H1 (cell line): ENCODE measurements at places on chromosomes 6 and 20. TPM values are rescaled to one million over a fixed set of nuclear protein-coding genes. Genes with fewer than 3 reads are reported as not detected.

The TASP1 gene
- total RNA-seq: 9.0 and 10.9 TPM in 2 replicates

DNA sequence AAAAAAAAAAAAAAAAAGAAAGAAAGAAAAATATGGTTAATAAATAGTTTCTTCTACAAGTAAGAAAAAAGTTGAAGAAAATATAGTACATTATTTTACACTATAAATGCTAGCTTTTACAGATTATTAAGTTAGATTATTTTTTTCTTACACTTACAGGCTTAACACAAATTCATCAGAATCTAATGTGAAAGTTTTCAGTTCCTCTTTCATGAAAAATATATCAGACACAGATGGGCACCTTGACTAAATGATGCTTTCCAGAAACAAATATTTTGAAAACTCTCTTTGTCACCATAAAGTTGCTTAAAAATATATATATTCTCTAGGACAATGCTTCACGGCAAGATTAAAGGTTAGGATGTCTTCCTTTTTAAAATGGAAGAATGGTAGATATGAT, 321.8 kb upstream of the HSF2 start:
- H3K4me1 ChIP-seq: peaks cover 4% of the 10 kb centered on the region
- H3K27ac ChIP-seq: no peak overlapping the region
- DNase-seq: no peak
- H3K27me3 ChIP-seq: no peaks in the 10 kb centered on the region
- H3K4me3 ChIP-seq: no peak overlapping the region

The NKX2-2 gene
- total RNA-seq: not detected in 2 replicates

- H3K4me1 ChIP-seq: no peaks in the 10 kb centered on the region
- H3K27ac ChIP-seq: no peak overlapping the region
- DNase-seq: no peak
- no peaks in the 10 kb centered on the region for H3K27me3 ChIP-seq
These were observed 247.3 kb upstream of the CNR1 start for GRCh38 chr6:88413459-88413858.

- H3K27me3 ChIP-seq: no peaks in the 10 kb centered on the region
- no peak overlapping the region for H3K27ac ChIP-seq
- no peak overlapping the region for H3K4me3 ChIP-seq
- no peaks in the 10 kb centered on the region for H3K36me3 ChIP-seq
- no peaks in the 10 kb centered on the region for H3K4me1 ChIP-seq
These were observed 95.0 kb downstream of the TOX2 start for GRCh38 chr20:44009679-44009992.

- no peaks in the 10 kb centered on the region for H3K27me3 ChIP-seq
- no peak overlapping the region for H3K27ac ChIP-seq
- H3K4me3 ChIP-seq: no peak overlapping the region
- H3K36me3 ChIP-seq: no peaks in the 10 kb centered on the region
These were observed 36.4 kb upstream of the ENPP5 start for GRCh38 chr6:46207174-46207573.

GRCh38 chr6:109362102-109362884, 20.0 kb downstream of the CD164 start:
- no peak overlapping the region for H3K4me3 ChIP-seq
- no peak for DNase-seq
- no peak overlapping the region for H3K27ac ChIP-seq
- H3K36me3 ChIP-seq: peaks cover 4% of the 10 kb centered on the region; the same call in 1 of the 2 replicates
- no peaks in the 10 kb centered on the region for H3K4me1 ChIP-seq
- no peaks in the 10 kb centered on the region for H3K27me3 ChIP-seq

DNA sequence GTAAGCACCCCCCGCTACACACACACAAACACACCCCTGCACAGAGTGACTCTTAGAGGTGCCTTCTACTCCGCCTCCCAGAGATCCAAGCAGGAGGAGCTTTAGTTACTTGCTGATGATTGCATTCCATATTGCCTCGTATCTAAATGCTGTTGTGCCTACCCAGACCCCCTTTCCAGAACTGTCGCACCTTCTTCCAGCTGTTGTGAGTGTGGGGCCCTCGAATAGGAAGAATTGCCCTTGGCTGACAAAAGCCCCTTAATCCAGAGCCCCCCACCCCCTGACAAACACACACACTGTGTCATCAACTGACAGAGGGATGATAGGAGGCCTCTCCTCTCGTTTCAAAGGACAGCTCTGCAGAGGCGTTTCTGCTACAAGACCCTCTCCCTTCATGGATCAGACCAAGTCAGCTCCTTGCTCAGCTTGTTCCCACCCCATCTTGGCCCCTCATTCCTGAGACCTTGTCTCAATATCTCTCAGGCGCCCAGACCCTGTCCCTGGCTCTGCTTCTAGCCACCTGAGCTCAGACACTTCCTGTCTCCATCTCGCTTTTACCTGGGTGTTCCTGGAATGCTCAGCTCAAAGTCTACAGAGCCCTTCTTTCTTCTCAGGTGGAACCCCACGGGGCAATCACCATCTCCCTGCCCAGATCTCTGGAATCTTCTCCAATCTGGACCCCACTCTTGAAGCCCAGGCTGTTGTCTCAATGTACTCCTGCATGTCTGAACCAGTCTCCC, 4.0 kb upstream of the VSX1 start:
- no peaks in the 10 kb centered on the region for H3K36me3 ChIP-seq
- H3K27ac ChIP-seq: no peak overlapping the region
- no peaks in the 10 kb centered on the region for H3K4me1 ChIP-seq
- H3K27me3 ChIP-seq: peaks cover 73% of the 10 kb centered on the region
- no peak for DNase-seq
- no peak overlapping the region for H3K4me3 ChIP-seq

- no peak overlapping the region for H3K27ac ChIP-seq
- H3K4me1 ChIP-seq: no peaks in the 10 kb centered on the region
- H3K36me3 ChIP-seq: no peaks in the 10 kb centered on the region
- DNase-seq: no peak
- H3K4me3 ChIP-seq: peak overlapping the region; percentile 97; the same call in 1 of the 2 replicates
These were observed 877 bp downstream of the ENPP4 start for GRCh38 chr6:46130666-46131065.

GRCh38 chr6:138008791-138009190, 98.4 kb downstream of the PERP start:
- no peak overlapping the region for H3K27ac ChIP-seq
- H3K36me3 ChIP-seq: no peaks in the 10 kb centered on the region
- peaks cover 5% of the 10 kb centered on the region for H3K4me1 ChIP-seq
- no peaks in the 10 kb centered on the region for H3K27me3 ChIP-seq
- DNase-seq: no peak

The TULP1 gene
- total RNA-seq: 5.0 and 6.8 TPM in 2 replicates

DNA sequence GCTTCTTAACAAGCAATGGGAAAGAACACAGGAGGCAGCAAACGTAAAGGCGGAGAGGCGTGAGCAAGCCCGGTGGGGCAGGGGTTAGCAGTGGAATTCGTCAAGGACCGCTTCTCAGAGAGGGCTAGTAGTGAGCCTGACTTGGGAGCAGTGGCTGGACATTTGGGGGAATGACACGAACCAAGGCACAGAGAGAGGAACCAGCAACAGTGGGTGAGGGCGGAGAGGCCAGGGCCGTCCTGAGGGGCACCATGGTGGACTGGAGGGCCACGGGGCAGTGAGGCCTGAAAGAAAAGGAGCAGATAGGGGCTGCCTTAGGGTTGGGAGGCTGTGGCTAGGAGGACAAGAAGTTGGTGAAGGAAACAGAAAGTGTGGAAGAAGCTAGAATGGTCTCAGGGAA, 12.1 kb upstream of the ARID1B start:
- H3K36me3 ChIP-seq: no peaks in the 10 kb centered on the region
- H3K27ac ChIP-seq: no peak overlapping the region
- no peak for DNase-seq
- H3K4me3 ChIP-seq: no peak overlapping the region
- no peaks in the 10 kb centered on the region; the same call in 1 of the 2 replicates for H3K27me3 ChIP-seq

GRCh38 chr6:144665932-144666450, 380.9 kb downstream of the UTRN start:
- no peak overlapping the region for H3K27ac ChIP-seq
- no peaks in the 10 kb centered on the region for H3K36me3 ChIP-seq
- no peak overlapping the region for H3K4me3 ChIP-seq
- H3K27me3 ChIP-seq: no peaks in the 10 kb centered on the region
- DNase-seq: no peak
- H3K4me1 ChIP-seq: peaks cover 6% of the 10 kb centered on the region; the same call in 1 of the 2 replicates

- H3K27ac ChIP-seq: no peak overlapping the region
- no peak overlapping the region for H3K4me3 ChIP-seq
- no peak for DNase-seq
- no peaks in the 10 kb centered on the region for H3K27me3 ChIP-seq
- peaks cover 11% of the 10 kb centered on the region for H3K4me1 ChIP-seq
These were observed 133.2 kb downstream of the NFATC2 start for GRCh38 chr20:51409192-51409880.

DNA sequence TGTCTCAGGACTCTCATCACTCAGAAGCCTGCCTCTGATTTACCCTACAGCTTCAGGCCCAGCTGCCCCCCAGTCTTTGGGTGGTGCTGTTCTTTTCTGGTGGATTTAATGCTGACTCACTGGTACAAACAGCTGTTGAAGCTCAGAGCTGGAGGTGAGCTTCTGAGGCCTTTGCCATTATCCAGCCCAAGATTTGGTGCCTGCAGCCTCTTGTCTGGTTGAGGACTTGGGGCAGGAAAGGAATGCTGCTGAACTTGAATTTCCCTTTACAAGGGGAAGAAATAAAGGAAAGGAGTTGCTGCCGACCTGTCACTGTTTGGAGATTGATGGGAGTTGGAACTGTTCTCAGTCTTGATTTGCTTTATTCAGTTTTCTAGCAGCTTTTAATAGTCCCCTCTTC, 19.8 kb downstream of the ABCF1 start:
- no peaks in the 10 kb centered on the region for H3K4me1 ChIP-seq
- DNase-seq: no peak
- H3K4me3 ChIP-seq: no peak overlapping the region
- no peaks in the 10 kb centered on the region for H3K27me3 ChIP-seq

GRCh38 chr20:22402550-22402949, 181.8 kb downstream of the FOXA2 start:
- H3K36me3 ChIP-seq: no peaks in the 10 kb centered on the region
- no peaks in the 10 kb centered on the region; the same call in none of the 2 replicates for H3K4me1 ChIP-seq
- H3K27me3 ChIP-seq: peaks cover 7% of the 10 kb centered on the region; the same call in 1 of the 2 replicates
- no peak overlapping the region for H3K27ac ChIP-seq
- no peak for DNase-seq

GRCh38 chr6:53236241-53236640, 87.6 kb upstream of the GCM1 start:
- no peak for DNase-seq
- no peak overlapping the region for H3K4me3 ChIP-seq
- no peaks in the 10 kb centered on the region for H3K27me3 ChIP-seq

GRCh38 chr6:144647406-144647964, 362.4 kb downstream of the UTRN start:
- no peaks in the 10 kb centered on the region for H3K27me3 ChIP-seq
- no peak overlapping the region for H3K4me3 ChIP-seq
- no peaks in the 10 kb centered on the region for H3K36me3 ChIP-seq
- DNase-seq: no peak
- no peak overlapping the region for H3K27ac ChIP-seq

GRCh38 chr20:10667560-10668167, 6.1 kb downstream of the JAG1 start:
- peaks cover 30% of the 10 kb centered on the region for H3K4me1 ChIP-seq
- H3K27me3 ChIP-seq: no peaks in the 10 kb centered on the region
- peaks cover 4% of the 10 kb centered on the region; the same call in 1 of the 2 replicates for H3K36me3 ChIP-seq
- no peak overlapping the region for H3K4me3 ChIP-seq

DNA sequence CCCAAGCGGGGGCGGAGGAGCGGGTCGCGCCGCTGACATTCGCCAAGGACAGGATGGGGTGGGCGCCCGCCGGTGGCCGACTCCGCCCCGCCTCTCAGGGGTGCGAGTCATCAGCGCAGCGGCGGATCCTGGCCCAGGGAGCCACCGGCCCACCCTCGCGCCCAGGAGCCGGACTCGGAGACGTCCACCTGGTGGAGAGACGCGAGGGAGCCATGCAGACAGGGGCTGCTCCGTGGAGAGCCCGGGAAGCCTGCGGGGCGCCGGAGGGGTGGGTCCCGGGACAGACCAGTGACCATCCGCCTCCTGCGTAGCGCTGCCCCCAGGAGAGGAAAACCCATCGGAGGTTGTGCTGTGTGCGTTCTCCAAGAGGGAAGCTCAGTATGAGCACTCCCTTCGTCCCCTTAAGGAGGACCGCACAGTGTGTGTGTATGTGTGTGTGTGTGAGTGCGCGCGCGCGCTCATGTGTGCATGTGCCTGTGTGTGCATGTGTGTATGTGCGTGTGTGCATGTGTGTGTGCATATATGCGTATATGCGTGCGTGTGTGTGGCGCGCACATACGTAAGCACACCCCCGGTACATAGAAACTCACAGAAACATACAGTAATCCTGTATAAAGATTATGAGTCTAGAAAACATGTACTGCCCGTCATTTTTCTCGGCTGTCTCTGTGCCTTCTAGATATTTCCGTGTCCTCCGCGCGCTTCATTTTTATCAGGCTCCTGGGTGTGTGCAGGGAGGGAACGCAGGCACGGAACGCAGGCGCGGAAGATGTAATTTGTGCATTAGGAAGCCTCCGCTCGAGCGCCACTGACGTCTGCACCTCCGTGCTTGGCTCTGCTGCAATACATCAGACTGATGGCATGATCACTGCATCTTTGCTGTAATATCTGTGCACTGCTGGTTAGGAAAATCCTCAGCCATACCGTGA, 158.9 kb downstream of the TBXT start:
- H3K36me3 ChIP-seq: no peaks in the 10 kb centered on the region
- H3K27me3 ChIP-seq: peaks cover 73% of the 10 kb centered on the region
- peak overlapping the region; percentile 39 for H3K4me3 ChIP-seq

GRCh38 chr6:168121303-168121665, 42.3 kb upstream of the FRMD1 start:
- DNase-seq: peak; percentile 35
- no peaks in the 10 kb centered on the region for H3K36me3 ChIP-seq
- H3K27ac ChIP-seq: no peak overlapping the region

The SGK2 gene
- 0.23 TPM in 1 of 2 replicates, not detected in the other for total RNA-seq

DNA sequence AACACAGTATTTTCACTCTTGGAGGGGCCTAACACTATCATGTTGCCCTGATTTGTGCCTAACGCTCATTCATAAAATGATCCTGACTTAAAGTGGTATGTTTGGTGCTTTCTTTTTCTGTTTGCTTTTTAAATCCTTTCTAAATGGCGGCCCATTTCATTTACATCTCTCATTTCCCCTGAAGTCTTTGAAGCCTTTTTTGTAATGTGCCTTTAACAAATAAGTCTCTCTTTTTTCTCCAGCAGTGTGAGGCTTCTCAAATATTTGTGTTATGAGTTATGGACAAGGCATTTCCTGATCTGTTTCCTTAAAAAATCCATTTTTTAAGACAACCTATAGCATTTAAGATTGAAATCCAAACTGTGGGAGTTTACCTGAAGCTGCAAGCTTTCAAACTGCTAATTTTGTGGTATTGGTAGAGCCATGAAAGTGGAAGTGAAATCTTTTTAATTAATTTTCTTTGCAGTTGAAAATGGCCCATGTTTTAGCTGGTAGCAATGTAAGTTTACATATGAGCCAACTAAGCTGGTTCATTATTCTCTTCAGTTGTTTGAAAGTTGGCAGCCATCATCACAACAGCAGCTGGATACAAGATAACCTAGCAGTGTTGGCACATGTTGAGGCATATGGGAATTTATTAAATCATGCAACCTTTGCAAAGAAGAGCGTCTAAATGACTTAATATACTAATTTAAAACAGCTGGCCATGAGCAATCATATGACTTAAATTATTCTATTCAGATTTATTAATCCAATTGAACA, 469.7 kb downstream of the CDKAL1 start:
- no peak for DNase-seq
- H3K36me3 ChIP-seq: no peaks in the 10 kb centered on the region
- no peaks in the 10 kb centered on the region for H3K27me3 ChIP-seq
- H3K27ac ChIP-seq: no peak overlapping the region
- H3K4me3 ChIP-seq: no peak overlapping the region
- H3K4me1 ChIP-seq: peaks cover 3% of the 10 kb centered on the region; the same call in 1 of the 2 replicates

The MEP1A gene
- total RNA-seq: not detected in 2 replicates

The BNIP5 gene
- not detected in 2 replicates for total RNA-seq
